ENCODE measurements at places on chromosomes 7 and 10.

DNA sequence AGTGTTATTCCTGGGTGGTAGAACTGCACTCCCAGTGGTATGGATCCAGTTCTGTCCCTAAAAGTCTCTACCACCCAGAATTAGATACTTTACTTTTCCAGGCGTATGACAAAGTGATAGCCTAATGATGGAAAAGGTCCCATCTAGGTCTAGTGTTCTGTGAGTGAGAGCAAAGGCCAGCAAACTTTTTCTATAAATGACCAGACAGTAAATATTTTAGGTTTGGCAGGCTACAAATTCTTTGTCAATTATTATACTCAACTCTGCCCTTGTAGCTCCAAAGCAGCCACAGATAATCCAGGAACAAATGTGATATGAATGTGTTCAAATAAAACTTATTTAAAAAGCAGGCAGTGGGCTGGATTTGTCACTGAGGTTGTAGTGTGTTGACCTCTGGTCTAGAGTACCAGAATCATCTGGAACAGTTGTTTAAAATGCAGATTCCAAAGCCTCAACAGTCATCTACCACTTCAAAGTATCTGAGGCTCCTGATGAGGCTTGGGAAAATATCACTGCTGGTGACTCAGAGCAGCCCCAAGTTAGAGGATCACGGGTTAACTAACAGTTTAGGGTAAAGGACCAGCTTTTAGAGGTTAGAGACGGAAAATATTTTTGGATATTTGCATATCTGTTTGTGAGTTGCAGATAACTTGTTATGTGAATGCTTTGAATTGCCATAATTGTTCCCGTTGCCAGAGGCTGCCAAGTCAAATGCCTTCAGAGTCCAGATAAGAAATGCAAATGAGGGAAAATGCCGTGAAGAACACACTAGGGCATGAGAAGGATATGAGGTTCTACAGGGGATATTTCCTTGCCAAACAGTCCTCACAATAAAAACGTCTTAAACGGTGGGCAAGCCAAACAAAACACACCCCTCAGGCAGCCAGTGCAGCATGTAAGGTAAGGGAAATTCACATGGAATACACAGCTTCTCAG is 19.4 kb downstream of the NRAP start:
- no peak for DNase-seq

- no peak for DNase-seq
Measured at GRCh38 chr10:60644436-60645130, 133.7 kb upstream of the CDK1 start.

DNA sequence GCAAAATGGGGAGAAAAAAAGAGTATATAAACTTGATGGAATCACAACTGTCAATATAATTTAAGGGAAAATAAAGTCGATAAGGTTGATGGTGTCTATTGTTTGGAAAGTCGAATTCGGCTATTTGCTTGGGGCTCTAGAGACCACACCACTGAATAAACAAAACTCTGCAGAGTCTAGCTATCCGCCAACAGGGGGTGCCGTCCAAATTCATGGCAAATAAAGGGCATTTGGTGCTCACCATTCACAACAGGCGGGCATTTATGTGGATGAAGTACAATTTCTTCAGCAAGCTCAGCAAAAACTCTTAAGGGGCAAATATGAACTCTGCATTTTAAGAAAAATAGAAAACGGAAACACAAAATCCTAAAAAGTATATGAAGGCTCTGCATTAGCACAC is 23.3 kb downstream of the CD36 start:
- DNase-seq: no peak

DNA sequence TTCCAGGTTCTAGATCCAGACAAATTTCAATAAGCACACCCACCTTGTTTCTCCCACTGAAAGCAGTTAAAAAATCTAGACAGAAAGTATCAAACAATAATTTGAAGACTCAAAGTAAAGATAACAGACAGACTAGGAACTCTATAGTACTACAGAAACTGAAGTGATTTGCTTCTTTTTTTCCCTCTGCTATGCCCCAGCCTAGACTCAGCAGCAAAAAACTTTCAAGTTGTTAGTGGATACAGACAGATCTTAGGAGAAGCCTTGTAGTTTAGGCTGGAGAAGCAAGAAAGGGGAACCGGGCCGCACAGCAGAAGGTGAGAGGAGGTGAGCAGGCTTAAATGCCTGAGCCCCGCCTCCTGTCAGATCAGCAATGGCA is 65.1 kb downstream of the IGF2BP3 start:
- no peak for DNase-seq

DNA sequence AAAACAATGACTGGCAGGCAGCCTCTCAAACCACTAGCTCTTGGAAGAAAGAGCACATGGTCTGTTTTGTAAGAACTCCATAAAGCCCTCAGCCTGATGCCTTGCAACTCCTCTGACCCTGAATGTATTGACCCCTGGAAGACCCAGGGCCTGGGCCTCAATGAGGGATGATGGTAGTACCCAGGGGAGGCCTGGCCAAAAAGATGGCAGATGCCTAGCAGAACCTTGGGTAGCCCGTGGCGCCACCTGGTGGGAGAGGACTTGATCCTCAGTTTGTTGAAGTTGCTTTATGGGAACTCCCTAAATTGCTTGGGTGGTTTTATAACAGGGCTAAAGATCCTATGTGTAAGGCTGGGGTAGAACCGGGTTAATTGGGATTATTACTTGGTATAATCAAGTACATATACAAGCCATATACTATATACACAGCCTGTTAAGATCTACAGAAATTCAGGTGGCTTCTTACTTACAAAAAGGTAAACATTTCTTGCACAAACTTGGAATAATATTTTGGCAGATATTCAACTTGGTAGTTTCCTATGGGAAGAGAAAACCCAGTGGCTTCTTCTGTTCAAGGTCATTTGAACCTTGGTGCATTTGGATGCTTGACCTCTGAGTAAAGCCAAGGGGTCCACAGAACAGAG is 95.8 kb upstream of the CACUL1 start:
- no peak for DNase-seq
